ENCODE measurements at places on chromosomes 3 and 15. TPM values are rescaled to one million over a fixed set of nuclear protein-coding genes. Genes with fewer than 3 reads are reported as not detected.

- DNase-seq = no peak
These were observed 368.2 kb upstream of the ROPN1 start for GRCh38 chr3:124360155-124360554.

GRCh38 chr3:12275974-12276650 lies 12.8 kb upstream of the PPARG start:
- no peak for DNase-seq

Gene CMC1
- total RNA-seq = 28.0 TPM

Gene LMLN
- 5.7 TPM for total RNA-seq

- DNase-seq = no peak
These were observed 107.8 kb downstream of the ANP32A start for GRCh38 chr15:68712886-68713285.

DNA sequence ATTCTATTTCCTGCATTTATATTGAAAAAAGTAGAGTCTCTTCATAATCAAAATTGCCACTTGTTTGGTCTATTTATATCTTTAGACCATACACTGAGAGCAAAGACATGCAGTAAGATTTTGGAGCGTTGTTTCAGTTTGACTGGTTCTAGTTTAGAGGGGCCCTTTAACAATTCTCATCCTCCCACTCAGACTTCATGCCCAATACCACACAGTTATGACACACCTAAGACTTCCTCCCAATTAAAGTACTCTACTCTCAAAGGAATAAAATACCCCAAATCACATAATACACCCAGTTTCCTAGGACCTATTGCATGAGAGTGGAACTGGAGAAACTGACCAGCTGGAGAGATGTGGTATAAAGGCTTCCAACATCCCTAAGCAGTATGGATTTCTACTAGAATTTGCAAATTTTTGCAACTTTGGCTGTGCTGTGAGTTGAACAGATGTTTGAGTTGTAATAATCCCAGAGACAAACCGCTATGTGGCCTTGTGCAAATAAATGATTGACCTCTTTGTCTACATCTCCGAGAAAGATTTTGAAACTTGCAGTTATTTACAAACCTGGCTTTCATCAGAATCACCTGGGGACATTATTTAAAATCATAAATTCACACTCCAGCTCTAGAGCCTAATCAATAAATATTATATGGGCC lies 170.0 kb upstream of the ROBO2 start:
- DNase-seq = no peak

DNA sequence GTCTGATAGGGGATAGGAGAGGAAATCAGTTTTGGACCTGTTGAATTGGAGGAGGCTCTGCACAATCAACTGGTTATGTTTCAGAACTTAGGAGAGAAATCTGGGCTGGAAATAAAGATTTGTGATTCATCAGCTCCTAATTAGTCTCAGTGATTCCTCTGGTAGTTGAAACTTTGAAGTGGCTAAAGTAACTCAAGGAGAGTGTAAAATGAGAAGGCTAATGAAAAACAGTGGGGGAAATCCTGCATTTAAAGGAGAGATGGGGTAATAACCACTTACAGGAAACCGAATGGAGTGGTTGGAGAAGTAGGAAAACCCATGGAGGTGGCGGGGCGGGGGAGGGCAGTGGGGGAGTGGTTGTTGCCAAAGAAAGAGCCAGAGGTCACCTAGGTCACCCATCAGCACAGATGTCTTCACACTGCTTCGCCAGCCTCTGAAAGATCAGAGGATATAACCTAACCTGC lies 32.6 kb downstream of the MAP2K5 start:
- DNase-seq = no peak

DNA sequence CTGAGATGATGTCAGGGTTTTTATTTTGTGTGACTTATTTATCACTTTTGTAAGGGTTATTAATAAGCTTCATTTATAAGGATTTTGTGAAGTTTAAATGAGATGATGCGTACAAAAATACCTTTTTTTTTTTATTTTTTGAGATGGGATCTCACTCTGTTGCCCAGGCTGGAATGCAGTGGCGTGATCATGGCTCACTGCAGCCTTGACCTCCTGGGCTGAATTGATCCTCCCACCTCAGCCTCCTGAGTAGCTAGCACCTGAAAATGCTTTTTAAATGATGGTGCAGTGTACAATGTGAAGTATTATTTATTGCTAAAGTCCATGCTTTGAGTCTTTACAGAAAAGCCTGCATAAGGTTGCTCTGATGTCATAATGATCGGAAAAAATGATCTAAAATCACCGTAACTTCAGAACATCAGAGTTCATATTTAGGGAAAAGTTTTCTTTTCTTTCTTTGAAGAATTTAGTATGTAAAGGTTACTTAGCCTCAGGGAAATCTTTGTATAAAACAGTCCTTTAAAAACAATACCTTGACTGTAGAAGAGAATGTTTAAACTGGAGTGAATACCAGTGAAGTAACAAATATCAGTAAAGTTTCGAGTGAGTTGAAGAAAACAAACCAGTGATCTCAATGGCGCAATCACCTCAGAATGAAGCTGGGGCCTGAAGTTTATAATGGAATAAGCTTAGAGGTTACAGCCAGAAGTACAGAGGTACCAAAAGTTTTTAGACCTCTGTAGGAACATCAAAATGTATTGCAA lies 29.7 kb downstream of the TCF12 start:
- no peak for DNase-seq

Gene FYCO1
- 6.3 TPM for total RNA-seq

Gene ADGRG7
- not detected for total RNA-seq

Gene LRRC31
- not detected for total RNA-seq

- DNase-seq = peak; percentile 16
These were observed 41.0 kb downstream of the ABHD2 start for GRCh38 chr15:89129123-89129815.

- no peak for DNase-seq
These were observed 15.4 kb upstream of the SHF start for GRCh38 chr15:45203182-45203581.

Gene IMPG2
- total RNA-seq = not detected

DNA sequence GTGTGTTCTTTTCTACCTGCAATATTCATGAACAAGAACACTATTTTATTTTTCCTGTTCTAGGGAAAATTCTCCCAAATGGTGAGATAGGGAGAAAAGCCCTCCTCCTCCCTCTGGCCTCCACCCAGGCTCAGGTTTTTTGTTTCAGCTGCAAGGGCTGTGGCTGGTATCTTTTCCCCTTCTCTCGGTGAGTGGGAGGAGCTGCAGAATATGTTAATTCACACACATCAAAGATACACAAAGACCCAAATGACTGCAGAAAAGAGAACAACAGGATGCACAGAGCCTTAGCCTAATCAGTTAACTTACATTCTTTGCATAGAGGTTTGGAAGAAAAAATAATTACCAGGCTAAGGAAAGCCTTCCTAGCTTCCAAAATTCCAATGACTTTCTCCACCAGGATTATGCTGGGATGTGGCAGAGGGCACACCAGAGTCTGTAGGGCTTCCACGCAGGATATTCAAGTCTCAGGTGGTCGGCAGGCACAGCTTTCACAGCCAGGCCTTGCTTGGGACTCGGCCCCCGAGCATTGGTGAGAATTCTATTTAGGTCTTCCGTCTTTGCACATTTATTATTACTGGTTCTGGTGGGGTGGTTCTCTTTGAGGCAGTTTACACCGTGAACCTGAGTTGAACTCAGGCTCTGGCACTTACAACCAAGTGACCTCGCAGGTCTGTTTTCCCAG lies 64.9 kb downstream of the ABHD5 start:
- DNase-seq = no peak

- peak; percentile 39 for DNase-seq
These were observed 7.4 kb downstream of the SQOR start for GRCh38 chr15:45641999-45642932.

GRCh38 chr3:79040091-79040490 lies 727.7 kb downstream of the ROBO1 start:
- DNase-seq = no peak

Gene THSD4
- total RNA-seq = 8.6 TPM

GRCh38 chr3:128489674-128489926 lies 3.4 kb downstream of the GATA2 start:
- DNase-seq = no peak

Gene DNAH1
- total RNA-seq = 3.1 TPM

GRCh38 chr3:25427155-25427554 lies 908 bp upstream of the RARB start:
- DNase-seq = no peak

Gene DUOXA2
- not detected for total RNA-seq

- DNase-seq = no peak
These were observed 59.6 kb upstream of the GOLIM4 start for GRCh38 chr3:168155303-168155702.

DNA sequence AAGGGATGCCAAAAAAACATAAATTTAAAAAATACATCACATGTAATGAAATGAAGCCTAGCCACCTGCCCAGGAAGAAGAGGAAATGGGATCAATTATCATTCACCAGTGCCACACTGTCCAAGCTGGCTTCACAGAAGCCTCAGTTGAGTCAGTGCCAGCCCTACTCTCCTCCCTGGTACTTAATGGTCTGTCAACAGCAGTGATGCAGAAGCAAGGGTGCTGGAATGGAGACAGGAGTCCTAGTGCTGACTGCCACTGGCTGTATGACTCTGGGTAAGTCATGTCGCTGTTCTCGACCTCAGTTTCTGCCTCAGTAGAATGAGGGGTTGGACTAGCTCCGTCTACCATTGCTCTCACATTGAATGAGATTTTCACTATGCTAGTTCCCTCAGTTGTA lies 78.5 kb upstream of the LARS2 start:
- no peak for DNase-seq

Gene EIF4G1
- total RNA-seq = 422 TPM

- DNase-seq = no peak
These were observed 62.9 kb upstream of the THSD4 start for GRCh38 chr15:71052356-71052755.

DNA sequence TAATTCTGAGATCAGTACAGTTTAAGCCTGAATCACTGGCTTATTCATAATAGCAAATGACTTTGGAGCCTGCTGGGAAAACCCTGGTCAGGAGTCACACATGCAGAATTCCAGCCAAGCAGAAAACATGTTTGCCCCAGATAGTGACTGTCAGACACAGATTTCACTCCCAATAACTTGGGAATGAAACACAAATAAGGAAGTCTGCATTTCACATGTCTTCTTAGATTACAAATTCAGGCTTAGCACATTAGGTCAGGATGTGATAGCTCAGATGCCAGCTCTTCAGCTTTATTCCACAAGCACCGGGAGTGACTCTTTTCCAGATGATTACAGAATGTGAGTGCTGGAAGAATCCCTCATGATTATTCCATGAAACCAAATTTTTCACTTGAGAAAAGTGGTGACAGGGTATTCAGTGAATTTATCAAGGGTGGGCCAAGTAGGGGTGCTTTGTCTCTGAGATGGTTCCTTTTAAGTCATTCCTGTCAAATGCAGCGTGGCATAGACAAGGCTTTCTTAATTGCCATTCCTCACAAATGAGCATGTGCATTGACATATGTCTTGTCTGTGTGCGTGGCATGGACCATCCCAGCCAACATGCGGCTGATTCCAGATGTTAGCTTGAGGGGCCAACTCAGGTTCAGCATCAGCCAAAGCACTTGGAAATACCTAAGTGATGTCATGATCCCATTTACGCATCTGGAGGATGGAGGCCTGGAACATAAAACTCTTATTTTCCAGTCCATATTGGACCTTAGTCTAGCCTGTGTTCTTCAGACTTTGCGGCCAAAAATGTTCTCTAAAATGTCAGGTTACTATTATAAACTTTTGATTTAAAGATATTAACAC lies 191.0 kb downstream of the EPHB1 start:
- no peak for DNase-seq

DNA sequence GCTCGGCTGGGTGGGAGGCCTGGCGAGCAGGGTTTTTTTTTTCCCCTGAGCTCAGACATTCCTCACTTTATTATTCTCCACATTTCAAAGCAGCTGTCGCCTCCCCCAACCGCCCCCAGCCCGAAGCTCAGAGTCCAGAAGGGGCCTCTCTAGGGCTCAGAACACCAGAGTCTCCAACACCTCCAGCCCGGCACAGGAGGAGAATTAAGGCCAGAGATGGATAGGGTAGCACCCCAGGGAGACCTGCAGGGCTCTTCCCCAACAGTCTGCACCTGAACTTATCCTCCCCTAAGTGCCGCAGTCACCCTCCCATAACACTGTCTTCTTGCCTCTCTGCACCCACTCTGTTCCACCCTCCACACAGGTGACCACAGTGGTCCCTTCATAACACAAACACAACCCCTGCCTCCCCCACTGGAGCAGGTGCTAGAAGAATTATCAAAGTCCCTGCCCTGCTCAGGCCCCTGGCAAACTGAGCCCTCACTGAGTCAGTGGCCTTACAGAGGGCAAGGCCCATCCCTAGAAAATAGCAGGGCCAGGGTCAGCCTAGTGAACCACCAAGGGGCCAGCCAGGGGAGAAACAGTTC lies 14.1 kb downstream of the MYL3 start:
- no peak for DNase-seq

Gene RLBP1
- not detected for total RNA-seq

DNA sequence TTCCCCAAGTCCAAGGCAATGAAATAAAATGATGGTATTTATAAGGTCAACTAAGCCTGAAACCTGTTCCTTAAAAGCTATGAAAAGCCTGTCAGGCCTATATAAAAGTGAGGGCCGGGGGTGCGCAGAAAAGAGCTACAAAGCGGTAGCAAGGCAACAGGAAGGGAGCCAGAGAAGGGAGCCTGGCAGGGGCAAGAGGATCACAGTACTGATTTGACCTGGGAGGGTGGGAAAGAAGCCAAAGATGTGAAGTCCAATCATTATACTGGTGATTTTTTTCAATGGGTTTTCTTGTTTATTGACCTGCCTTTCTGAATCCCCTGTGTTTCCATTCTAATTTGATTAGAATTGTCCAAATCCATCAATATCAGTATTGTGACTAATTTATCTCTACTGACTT lies 64.3 kb upstream of the STT3B start:
- no peak for DNase-seq

- peak; percentile 6 for DNase-seq
These were observed 648.7 kb upstream of the DPPA4 start for GRCh38 chr3:109985943-109986555.

- DNase-seq = no peak
These were observed 602.0 kb downstream of the TBL1XR1 start for GRCh38 chr3:176595307-176595706.

- DNase-seq = no peak
These were observed 24.4 kb upstream of the ABHD10 start for GRCh38 chr3:111954228-111954990.

GRCh38 chr15:62326460-62327011 lies 161.5 kb upstream of the C2CD4B start:
- DNase-seq = no peak

Gene RBMS3
- 14.9 TPM for total RNA-seq

Gene TMEM212
- not detected for total RNA-seq

- peak; percentile 13 for DNase-seq
These were observed 164.3 kb upstream of the NUDT16 start for GRCh38 chr3:131217296-131217741.

DNA sequence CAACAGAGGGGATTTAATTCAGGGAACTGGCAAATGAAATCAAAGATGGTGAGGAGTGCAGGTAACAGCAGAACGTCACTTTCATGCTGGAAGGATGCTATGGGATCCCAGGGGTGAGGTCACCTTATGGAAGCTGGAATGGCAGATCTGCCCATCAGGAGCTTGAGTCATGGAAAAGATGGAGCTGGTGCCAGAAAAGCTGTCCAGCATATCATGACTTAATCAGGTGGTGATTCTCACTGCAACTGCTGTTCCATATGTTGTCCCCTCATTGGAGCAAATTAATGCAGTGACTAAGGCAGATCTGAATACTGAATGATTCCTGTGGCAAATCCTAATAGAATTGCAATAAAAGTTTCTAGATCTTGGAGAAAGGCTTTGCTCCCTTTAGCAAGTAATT lies 38.4 kb downstream of the HHLA2 start:
- DNase-seq = peak; percentile 17

GRCh38 chr3:192844836-192845525 lies 72.7 kb downstream of the MB21D2 start:
- peak; percentile 13 for DNase-seq

- no peak for DNase-seq
These were observed 96.4 kb upstream of the IL12A start for GRCh38 chr3:159892171-159892795.

Gene SOX2
- total RNA-seq = 4.3 TPM

Measured in A172 (cell line).